Kidney epithelial cell (primary cell): ENCODE measurements at places on chromosomes 6 and 20. TPM values are rescaled to one million over a fixed set of nuclear protein-coding genes. Genes with fewer than 3 reads are reported as not detected.

GRCh38 chr20:2739042-2739398, 46.4 kb downstream of the EBF4 start:
- DNase-seq = no peak

- no peak for DNase-seq
Observed at GRCh38 chr6:37501632-37502491, 2.2 kb upstream of the CCDC167 start.

Gene BPIFB6
- total RNA-seq = not detected in 2 replicates

Gene SLC26A8
- not detected in 2 replicates for total RNA-seq

GRCh38 chr6:148455225-148455624, 112.6 kb downstream of the SASH1 start:
- no peak for DNase-seq

Gene CRISP2
- not detected in 2 replicates for total RNA-seq

- DNase-seq = no peak
Observed at GRCh38 chr20:23564927-23565326, 3.4 kb downstream of the CST9L start.

Gene SKIC2
- 43.3 and 49.1 TPM in 2 replicates for total RNA-seq

Gene CDH26
- 0.29 and 0.48 TPM in 2 replicates for total RNA-seq

GRCh38 chr6:40906759-40907158, 132.3 kb downstream of the UNC5CL start:
- DNase-seq = peak; percentile 37

DNA sequence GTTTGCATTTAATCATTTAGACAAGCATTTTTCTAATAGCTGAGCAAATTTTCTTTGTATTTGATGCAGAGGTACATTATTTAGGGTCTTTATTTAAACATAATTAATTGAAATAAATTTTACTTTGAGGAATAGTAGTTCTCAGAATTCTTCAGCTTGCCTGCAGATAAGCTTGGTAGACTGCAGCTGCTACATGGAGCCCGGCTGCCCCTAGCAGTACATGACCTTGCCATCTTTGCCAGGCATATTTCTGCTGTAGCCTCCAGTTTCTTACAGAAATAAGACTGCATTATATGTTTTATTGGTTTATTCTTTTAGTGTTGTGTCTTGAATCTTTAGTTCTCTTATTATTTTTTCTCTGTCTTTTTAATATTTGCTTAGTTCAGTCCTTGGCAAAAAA, 396.8 kb downstream of the QKI start:
- DNase-seq = no peak

GRCh38 chr6:130760006-130760405, 67.2 kb upstream of the SMLR1 start:
- DNase-seq = no peak

- no peak for DNase-seq
Observed at GRCh38 chr20:5374171-5374570, 57.4 kb upstream of the PROKR2 start.

DNA sequence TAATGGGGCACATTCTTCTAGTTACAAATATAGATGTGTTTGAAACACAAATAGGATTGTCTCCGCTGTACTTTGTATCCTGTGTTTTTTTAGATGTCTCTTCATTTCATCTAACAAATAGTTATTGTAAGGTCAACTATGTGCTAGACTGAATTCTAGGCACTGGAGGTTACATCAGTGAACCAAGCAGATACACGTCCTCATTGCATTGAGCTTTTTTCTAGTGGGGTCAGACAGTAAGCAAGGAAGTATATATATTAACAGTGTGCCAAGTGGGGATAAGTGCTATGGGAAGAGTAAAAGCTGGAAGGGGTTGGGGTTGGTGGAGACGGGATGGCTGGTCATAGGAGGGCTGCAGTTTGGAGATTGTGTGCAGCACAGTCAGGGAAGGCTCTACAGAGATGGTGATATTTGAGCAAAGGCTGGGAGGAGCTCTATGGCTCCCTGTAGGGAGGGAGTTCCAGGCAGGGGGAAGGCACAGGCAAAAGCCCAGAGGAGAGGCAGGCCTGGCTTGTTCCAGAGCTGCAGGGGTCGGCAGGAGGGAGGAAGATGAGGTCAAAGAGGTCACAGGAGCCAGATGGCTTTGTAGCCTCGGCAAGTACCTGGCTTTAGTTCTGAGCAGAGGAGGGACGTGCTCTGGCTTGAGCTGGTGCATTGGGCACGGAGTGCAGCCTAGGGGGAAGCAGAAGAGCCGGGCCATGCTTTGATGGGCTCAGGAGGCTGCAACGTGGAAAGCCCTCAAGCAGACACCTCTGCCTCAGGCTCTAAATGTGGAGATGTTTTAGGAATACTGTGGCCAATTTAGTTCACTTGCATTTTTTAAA, 152.3 kb downstream of the ZDHHC14 start:
- no peak for DNase-seq

GRCh38 chr6:73579851-73580246, 59.0 kb upstream of the EEF1A1 start:
- peak; percentile 35 for DNase-seq

DNA sequence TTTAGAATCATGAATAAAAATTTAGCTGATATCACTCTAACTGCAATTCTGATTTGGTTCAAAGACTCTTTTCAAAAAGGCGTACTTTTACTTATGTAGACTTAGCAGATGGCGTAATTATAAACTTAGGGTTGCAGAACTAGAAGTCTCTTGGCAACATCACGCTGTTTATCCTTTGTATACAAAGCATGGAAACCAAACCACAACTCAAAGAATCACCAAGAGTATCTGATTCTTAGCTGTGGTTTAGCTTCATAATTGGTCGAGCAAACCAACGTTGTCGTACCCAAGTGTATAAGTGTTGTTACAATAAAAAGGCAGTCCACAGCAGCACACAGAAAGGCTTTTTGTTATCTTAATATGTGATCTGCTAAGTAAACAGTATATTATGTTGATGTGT, 18.2 kb downstream of the STMND1 start:
- no peak for DNase-seq

GRCh38 chr20:4089756-4090487, 74.6 kb upstream of the RNF24 start:
- DNase-seq = no peak

DNA sequence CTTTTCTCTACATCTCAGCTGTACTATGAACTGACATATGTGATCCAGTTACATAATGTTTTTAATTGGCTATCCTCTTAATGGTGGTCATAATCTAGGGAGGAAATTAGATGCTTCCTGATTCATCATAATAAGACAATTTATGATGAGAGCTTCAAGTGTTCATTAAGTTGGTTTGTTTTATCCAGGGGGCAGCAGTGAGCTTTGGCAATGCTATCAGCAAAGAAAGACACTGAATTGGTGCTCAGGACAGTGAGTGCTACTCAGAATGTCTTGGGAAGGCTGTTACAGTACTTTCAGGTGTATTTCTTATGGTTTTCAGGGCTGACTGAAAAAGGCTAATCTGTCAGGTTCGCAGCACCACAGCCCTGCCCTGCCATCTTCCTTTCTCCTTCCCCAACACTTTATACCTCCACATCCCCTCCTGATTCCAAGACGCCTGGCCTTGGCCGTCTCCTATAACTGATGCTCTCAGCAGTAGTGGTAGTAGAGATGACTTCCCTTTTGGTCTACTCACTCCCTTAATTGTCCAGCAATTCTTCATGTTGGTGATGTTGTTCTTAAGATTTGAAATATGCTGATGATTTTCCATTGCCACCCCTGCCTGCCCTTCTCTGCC, 67.0 kb upstream of the TNFAIP3 start:
- no peak for DNase-seq

Gene RIPPLY2
- total RNA-seq = not detected in 2 replicates

Gene B3GALT4
- total RNA-seq = 1.4 and 2.5 TPM in 2 replicates

Gene AGER
- total RNA-seq = 0.25 and 2.7 TPM in 2 replicates

DNA sequence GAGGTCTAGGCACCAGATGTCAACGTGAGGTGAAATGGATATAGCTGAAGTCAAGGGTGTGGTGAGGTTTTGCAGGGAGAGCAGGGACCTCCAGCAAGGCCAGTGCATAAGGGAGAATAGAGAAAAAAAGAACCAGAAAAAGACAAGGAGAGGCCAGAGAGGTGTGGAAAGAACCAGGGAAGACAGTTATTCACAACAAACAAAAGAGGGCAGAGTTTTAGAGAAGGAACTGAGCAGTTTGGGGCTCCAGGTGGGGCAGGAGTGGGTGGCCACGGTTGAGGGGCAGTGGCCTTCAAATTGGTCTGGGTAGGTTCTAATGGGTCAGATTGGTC, 11.6 kb upstream of the NQO2 start:
- DNase-seq = no peak

Gene COL12A1
- 19.2 and 24.3 TPM in 2 replicates for total RNA-seq

Gene ZNF76
- total RNA-seq = 21.2 and 23.6 TPM in 2 replicates

DNA sequence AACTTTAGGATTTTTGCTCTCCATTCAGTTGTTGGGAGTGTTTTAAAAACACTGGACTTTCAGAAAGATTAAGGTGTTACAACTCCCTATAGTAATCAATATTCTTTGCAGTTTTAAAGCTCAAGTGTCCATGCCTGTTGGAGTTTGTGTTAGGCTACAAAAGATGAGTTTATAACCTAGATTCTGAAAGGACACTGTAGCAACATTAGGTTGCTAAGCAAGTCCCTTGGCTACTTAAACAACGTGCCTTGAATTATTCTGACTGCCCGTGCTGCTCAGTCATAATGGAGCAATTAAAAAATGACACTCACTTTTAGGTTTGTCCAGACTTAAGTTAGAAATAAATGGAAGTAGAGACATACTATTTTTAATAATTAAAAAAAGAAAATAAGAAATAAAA, 41.0 kb downstream of the KLHL32 start:
- DNase-seq = no peak

GRCh38 chr20:47360297-47361056, 4.0 kb upstream of the ZMYND8 start:
- peak; percentile 78 for DNase-seq

- no peak for DNase-seq
Observed at GRCh38 chr20:46277602-46278001, 30.7 kb downstream of the CDH22 start.
